MM.1S (cell line): ENCODE measurements at places on chromosomes 3 and 15.

GRCh38 chr15:51776952-51777569 lies 25.7 kb downstream of the TMOD2 start:
- DNase-seq = peak; percentile 73

GRCh38 chr15:70259028-70259424 lies 161.3 kb upstream of the TLE3 start:
- no peak for DNase-seq

DNA sequence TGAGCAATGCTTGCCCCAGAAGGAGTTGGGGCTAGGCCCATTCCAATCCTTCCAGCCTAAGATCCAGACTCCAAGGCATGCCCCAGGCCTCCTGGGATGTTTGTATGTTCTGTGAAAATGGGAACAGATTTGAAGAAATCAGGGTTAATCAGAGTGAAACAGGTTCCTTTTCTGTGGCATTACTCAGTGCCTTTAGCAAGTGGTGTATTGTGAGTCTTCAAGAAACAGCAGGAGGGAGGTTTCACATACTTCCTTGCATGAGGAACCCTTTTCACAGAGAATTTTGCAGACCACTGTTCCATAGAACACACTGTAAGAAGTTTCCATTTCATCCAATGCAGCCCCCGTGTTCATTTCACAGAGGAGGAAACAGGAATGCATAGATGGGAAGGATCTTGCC lies 8.4 kb upstream of the CDC25A start:
- no peak for DNase-seq

GRCh38 chr3:196754091-196754981 lies 14.7 kb downstream of the PAK2 start:
- no peak for DNase-seq

DNA sequence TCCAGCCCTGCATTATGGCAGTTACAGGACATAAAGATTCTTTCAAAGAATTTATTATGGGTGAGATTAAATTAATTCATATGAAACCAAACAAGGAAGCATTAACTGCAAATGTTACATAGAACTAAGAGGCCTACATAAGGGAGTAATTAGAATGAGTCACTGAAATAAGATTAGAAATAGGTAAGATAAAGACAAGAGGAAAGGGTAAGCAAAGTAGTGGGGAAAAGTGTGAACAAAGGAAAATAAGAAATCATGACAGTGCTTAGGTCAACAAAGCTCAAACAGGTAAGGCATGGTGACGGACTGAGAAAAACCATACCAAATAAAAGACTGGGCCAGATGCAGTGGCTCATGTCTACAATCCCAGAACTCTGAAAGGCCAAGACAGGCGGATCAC lies 74.3 kb downstream of the SETD2 start:
- DNase-seq = no peak

- DNase-seq = peak; percentile 24
These were observed at the start of gene IL17RC for GRCh38 chr3:9916734-9917680. TSS of gene IL17RC (plus strand) at chr3:9917098. CDS start at chr3:9917316, 218 bp downstream.

GRCh38 chr3:88589138-88589537 lies 439.4 kb downstream of the C3orf38 start:
- DNase-seq = no peak

DNA sequence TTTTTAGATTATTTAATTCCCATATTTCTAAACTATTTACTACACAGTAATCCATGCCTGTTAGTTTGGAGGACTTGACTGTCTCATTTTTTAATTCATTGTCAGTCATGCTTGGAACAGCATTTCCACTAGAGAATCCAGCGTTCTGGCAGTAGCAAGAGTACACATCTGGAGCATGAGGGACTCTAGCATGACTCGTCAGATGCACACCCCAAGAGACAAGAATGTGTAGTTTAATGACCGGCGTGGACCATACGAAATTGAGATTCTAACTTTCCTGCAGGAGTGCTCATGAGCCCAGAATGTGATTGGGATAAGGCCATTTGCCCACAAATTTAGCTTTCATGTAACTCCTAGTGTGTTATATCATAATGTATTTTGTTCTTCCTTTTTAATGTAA lies 48.9 kb downstream of the ASB7 start:
- DNase-seq = no peak

DNA sequence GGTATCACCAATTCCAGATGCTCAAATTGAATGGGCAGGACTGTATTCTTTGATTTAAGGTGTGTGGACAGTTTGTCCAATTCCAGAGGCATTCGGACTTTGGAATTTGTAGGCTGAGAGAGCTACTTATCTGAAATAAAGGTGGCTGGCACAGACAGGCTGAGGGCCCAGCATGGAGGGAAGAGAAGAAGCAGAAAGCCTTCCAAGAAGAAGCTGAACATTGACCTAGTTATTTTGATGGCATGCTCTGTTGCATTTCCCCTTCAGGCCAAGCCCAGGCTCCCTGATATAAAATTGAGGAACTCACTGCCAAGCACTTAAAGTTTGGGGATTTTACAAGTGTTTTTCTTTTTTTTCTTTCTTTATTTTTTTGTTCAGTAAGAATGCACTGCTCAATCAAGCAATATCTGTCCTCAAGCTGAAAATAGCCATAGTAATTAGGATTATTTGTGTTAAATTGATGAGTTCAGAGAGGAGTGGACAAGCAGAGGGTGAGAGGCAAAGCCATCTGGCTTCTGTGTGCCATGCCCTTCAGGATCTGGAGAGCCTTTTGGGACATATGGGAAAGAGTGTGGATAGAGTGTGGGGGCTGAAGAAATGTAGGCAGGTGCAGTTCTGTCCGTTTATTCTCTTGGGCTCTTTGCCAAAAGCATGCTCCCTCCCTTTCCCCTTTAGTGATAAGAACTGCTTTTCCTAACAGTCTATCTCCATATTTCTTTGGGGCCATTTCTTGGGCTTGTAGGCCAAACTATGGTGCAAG lies 148.9 kb downstream of the OXSM start:
- DNase-seq = no peak

- no peak for DNase-seq
These were observed 37.0 kb downstream of the UMPS start for GRCh38 chr3:124767264-124767663.

DNA sequence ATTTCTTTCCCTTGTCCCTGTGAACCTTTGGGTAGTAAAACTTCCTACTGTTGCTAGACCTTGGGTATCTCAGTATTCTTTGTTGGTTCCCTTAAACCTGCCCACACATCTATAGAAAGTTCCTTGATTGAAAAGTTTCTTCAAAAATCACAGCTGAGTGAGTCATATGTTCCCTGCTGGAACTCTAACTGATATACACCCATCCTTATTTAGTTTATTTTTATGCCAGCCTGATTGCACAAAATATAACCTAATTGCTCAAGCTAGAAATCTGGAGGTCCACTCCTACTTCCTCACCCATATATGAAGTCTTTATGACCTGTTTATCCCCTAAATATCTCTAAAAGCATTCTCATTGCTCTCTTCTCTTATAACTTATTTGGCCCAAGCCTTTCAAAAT lies 13.7 kb upstream of the GJD2 start:
- DNase-seq = no peak

DNA sequence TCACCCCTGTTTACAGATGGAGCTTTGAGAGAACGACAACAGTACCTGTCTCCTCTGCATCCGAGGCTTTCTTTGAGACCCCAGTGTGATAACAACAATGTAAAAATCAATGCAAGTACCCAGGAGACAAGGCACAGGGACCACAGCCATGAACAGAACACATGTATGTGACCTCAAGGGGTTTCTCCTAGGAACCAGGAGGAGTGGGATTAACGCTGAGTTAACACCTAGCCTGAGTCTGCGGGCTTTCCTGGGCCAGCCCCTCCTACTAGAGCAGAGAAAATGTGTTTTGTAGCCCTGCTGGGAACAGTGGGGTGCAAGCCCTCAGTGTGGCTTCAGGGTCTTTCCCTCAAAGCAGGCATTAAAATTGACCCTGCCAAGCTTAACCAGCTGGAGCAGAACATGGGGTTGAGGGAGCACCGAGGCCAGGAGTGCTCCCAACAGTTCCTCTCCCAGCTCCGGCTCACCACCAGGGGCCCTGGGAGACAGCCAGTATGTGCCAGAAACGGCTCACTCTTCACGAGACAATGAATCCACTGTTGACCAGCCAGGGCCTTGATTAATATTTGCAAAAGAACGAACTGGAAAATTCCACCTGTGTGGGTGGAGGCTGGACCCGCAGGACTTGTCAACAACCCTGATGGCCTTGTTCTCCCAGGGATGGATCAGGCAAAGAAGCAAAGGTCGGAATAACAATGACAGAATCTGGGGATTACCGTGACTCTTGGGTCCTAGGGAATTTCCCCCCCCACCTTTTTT lies 3.6 kb downstream of the CHDH start:
- DNase-seq = no peak

DNA sequence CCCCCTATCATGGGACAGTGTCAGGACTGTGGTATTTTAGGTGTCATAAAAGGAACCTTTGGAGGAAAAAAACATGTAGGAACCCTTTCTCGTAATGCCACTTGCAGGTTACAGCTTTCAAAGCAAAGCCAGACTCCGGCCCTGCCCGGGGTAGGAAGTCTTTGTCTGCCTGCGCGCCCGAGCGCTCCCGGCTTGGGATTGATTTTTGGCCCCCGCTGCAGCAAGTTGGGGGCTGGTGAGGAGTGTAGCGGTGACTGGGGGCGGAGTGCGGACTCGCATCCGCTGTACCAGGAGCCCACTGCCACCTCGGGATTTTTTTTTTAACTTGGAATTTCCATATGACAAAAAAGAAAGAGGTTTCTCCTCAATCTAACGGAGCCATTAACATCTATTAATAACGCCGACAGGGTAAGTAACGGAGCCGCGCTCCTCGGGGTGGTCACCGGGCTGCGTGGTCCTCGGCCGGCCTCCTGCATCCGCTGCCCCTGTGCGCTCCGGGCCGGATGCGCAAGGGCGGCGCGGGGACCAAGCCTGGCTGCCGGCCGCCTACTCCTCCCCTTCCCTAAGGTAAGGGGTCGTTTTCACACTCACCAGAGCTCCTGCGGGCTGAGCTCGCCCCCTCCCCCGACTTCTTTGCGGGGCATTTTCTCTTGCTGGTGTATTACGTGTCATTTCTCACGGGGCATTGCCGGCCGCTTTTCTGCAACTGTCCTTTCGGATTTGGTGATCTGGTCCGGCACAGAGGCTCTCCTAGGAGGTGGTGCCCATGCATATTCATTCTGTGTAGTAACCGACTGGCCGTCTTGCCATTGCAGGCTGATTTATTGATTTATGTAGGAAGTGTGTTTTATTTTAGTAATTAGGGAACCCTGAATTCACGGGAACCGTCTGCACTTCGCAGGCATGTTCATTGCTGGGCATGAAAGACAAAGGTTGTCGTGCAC lies 219.8 kb upstream of the TOPAZ1 start:
- DNase-seq = no peak

DNA sequence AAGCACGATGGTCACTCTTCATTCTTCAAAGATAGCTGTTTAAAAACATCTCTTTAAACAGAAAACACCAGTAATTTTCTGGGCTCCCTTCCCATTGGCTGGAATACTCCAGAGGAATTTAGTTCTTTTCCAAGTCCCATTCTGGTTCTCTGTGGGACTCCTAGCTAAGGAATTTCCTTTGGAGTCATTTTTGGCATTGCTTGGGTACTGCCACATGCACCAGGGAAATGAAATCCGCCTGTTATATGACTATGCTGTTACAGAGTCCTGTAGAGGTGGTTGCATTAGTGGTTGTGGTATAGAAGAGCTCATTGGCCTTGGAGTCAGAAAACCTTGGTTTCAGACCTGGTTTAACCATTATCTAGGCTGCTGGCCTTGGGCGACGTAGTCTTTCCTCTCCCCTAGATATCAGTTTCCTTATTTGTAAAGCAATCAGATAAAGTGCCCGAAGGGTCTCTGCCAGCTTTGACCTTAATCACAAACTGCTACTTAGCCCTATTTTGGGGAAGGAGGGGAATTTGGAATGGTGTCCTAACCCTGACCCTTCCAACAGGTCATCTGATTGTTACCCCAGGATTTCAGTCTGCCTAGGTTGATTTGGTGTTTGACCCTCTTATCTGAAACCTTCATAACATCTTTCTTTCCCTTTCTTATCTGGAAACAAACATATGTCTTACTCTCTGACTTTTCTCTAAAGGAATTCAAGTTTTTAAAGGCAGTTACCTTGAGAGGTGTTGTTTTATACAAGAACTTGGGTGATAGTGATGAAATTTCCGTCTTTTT lies 13.4 kb downstream of the RTP1 start:
- no peak for DNase-seq

- DNase-seq = no peak
These were observed 169.2 kb upstream of the SLC2A2 start for GRCh38 chr3:171195686-171196085.

- DNase-seq = no peak
These were observed 26.7 kb downstream of the HCN4 start for GRCh38 chr15:73341886-73342600.

GRCh38 chr3:56812754-56813652 lies 11.3 kb upstream of the ARHGEF3 start:
- DNase-seq = peak; percentile 34

DNA sequence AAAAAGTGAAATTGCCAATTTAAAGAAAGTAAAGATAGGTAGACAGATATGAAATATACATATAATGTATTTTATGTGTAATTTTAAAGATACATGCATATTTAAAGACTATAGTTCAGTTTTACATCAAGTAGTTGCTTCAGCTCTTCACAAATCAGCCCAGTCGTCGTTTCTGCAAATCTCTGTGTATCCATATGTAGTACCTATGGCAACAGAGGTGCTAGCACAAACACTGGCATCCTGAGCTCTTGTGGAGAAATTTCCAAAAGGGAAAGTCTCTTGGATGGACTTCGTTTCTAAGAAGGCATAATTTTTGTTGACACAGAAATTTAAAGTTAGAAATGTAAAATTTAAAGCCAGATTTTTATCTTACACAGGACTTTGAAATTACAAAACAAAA lies 1284.7 kb downstream of the ROBO1 start:
- DNase-seq = no peak

GRCh38 chr3:9730657-9731205 lies 804 bp upstream of the BRPF1 start:
- no peak for DNase-seq

DNA sequence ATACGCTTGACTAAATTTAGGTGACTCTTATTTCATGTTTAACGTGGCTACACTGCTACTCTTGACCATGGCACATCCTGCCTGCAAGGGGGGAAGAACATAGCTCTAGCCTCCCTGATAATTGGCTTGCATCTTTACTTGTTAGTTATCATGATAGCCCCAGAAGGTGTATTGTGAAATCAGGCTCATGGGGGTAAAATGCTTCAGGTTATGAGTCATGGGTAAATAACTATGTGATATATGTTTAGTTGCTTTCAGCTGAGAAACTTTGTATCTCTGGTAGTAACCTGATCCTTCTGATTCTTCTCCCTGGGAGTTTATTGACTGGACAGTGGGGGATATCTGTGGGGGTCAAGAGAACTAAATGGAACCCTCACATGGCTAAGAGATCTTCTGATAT lies 660.8 kb upstream of the UBE2E2 start:
- no peak for DNase-seq
